A549 treated with AZD2906 at 1 μM for 4 hours (cell line): ENCODE measurements at places on chromosomes 1 and 21. TPM values are rescaled to one million over a fixed set of nuclear protein-coding genes. Genes with fewer than 3 reads are reported as not detected.

The DNAJC11 gene
- 30.2 to 36.1 TPM (median 33.4 TPM) in 5 replicates for total RNA-seq

The FLG gene
- 0.01 TPM in 3 of 5 replicates, not detected in the others for total RNA-seq

The THEM5 gene
- 0.06 TPM in 1 of 5 replicates, not detected in the others for total RNA-seq

The AK4 gene
- total RNA-seq: 30.8 to 33.5 TPM (median 31.8 TPM) in 5 replicates

The FMN2 gene
- total RNA-seq: 3.2 to 4.4 TPM (median 3.8 TPM) in 5 replicates

The MYOM3 gene
- total RNA-seq: 6.2 to 7.2 TPM (median 7.0 TPM) in 5 replicates
